ENCODE measurements at places on chromosomes 6 and 20. TPM values are rescaled to one million over a fixed set of nuclear protein-coding genes. Genes with fewer than 3 reads are reported as not detected.

The ASIP gene
- total RNA-seq, result not detected

The PCK1 gene
- total RNA-seq, result 0.21 TPM

The MACROD2 gene
- 1.2 TPM for total RNA-seq

The RAB44 gene
- not detected for total RNA-seq

All from Panc1 (cell line).